ENCODE measurements at places on chromosomes 7 and 10.
A peak's percentile ranks its signal among the peaks of the same experiment; 100 is the strongest.

DNA sequence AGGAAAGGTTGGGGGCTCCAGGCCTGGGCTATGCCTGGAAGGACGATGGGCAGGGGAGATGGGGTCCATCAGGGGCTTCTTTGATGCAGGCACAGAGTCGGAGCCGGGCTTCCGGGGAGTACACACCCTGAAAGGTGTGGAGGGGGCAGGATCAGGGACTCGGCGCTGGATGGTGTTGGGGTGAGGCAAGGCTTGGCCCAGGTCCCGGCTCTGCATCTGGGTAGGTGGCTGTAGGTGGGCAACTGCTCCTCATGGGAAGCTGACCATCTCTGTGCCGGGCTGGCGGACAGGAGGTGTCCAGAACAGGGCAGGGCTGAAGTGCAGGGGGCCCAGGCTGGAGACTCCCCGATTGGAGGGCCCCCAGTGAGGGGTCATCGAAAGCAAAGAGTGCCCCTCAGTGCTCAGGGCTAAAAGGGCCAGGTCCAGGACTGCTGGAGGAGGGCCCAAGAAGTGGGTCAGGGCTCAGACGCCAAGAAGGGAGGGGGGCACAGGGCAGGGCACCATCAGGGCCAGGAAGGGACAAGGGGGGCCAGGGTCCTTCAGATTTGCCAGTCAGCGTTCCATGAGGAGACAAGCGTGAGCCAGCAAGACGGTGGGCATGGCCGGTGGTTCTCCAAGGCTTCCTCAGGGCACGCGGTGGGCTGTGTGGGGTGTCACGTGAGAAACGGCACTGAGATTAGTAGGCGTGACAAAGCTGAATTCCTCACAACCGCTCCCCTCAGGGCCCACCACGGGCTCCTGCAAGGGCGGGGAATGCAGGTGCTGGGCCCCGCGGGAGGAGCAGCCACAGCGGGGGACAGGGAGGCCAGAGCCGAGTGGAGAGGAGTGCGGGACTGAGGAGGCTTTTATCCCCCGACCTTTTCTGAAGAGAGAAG is 97.0 kb downstream of the BMS1 start:
- DNase-seq, result no peak

DNA sequence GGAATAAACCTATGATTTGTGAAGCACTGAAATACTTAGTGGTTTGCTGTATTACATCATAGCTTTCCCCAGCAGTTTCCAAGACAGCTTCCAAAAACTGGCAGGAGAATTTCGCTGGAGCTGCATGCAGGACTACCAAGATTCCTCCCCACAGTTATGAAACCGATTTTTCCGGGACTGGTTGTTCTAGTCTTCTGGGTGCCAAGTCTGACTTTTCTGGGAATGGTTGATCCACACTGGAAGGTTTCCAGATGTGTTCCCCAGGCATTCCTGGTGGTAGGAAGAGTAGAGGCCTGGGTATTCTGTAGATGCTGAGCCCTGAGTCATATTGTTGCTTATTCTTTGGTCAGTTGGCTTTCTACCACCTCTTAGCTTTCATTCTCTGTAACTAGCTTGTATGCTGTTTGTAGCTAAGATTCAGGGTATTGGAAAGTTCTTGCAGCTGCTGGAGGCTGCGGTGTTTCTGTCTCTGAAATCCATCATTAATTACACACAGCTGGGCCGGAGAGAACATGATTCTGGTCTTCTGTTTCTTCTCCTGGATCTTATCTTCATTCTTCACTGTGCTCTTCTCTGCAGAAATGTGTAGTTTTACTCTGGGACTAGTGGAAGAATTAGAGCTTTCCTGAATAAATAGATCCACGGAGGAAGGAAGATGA is 6.3 kb downstream of the ABCC2 start:
- DNase-seq, result peak; percentile 38

DNA sequence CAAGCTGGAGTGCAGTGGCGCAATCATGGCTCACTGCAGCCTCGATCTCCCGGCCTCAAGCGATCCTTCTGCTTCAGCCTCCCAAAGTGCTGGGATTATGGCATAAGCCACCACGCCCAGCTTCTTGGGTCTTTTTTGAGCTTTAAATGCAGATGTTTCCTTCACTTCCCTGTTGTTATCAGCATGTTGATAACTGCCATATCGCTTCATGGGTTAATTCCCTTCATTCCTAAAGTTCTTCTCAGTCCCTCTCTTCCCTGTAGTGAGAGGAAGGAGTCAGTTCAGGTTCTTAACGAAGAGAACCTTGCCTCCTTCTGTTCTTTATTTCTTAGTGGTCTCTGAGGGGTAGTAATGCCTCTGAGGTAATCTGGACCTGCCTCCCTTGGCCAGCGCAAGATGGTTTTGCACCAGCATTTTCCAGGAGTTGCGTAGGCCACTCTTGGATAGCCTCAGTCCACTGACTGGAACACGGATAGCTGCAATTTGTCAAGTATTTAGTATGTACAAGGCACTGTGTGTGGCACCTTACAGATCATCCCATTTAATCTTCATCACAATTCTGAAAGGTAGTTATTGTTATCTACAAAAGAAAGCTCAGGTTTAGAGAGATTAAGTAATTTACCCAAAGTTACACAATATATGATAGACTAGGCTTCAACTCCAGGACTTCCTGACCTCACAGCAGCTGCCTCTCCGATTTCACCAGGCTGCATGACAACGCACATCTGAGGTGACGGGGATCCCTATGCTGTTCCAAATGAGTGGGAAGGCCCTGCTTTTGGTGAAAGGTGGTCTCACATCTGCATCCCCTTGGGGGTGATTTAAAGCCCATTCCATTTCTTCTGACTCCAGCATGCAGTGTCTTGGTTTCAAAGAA is 60.5 kb downstream of the GATA3 start:
- no peak for DNase-seq

GRCh38 chr7:118169146-118169545 is 14.8 kb upstream of the LSM8 start:
- no peak for DNase-seq

DNA sequence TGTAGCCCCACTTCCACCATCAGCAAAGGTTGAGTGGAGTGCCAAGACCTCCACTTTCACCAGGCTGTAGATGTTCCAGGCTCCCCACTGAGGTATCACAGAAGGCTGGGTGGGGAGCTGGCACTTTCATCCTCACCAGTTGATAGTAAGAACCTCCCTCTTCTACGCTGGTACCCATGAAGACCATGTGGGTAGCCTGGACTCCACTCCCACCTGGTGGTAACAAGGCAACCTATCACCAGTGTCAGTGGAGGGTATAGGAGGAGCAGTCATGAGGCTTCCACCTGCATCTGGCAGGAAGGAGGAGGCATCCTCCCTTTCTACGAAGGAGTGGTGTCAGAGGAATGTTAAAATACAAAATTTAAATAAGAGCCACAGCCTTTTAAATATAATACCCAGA is 4.4 kb downstream of the SMIM30 start:
- no peak for DNase-seq

DNA sequence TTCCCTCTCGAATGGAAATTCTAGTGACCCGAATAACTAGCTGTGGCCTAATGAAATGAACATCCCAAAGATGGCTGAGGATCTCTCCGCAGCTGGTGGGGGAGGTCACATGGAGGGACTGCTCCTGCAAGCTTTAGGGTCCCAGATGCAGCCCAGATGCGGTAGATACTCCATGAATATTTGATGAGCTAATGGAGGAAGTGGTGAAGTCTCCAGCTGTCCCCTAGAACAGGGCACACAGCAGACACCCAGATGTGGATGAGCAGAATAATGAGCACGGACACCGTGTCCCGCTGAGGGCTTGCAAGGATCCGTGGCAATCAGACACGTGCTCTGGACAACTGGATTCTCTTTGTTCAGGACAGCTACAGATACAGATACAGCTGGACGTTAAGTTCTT is 59.2 kb downstream of the DENND2A start:
- DNase-seq, result no peak

- DNase-seq, result no peak
These were observed 117.5 kb upstream of the WNT16 start for GRCh38 chr7:121211253-121211652.

- no peak for DNase-seq
These were observed 190.7 kb downstream of the CDCA7L start for GRCh38 chr7:21754963-21755362.

- DNase-seq, result no peak
These were observed 43.5 kb downstream of the AOC1 start for GRCh38 chr7:150895809-150896208.

DNA sequence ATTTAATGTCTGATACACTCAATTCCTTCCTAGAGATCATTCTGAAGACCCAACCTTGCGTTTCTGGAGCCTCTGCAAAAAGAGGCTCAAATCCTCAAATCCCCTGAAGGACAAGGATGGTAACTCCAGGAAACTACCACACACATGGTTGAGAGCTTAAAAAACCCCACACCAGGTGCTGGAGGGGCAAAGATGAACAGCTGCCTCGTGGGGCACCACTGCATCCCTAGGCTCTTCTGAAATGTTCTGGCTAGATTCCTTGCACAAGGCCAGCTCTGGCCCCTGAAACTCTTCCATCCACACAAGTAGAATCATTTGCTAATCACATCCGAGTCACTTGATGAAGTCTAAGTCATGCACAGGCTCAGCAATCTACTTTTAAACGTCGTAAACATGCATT is 286.6 kb downstream of the ELMO1 start:
- DNase-seq, result no peak

GRCh38 chr10:117945651-117946050 is 101.1 kb downstream of the RAB11FIP2 start:
- DNase-seq, result no peak

- no peak for DNase-seq
These were observed 16.9 kb upstream of the KNDC1 start for GRCh38 chr10:133143200-133143533.

DNA sequence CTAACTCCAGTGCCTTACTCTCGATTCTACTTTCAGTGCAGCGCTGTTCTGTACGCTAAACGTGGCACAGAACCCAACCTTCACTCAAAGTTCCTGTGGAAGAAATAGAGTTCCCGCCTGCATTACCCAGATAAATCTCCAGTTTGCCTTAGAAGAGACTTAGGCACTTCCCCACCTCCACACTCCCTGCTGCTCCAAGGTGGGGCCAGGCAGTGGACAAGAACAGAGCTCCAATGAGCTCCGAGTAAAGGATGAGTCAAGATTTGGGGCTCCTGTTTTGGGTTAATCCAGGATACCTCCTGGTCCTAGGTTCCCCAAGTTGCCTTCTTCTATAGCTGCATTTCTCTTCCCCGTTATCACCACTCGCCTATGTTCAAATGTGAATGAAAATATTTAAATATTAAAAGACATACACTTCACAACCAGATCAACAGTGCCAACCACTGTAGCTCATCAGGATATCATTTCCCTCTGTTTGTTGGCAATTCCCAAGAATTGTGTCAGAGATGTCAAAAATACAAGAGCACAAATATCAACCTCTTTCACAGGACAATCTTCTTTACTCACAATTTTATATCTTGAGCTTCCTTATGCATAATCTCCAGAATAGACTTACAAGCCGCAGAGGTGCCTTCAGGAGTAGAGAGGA is 48.0 kb downstream of the MALSU1 start:
- DNase-seq, result no peak

DNA sequence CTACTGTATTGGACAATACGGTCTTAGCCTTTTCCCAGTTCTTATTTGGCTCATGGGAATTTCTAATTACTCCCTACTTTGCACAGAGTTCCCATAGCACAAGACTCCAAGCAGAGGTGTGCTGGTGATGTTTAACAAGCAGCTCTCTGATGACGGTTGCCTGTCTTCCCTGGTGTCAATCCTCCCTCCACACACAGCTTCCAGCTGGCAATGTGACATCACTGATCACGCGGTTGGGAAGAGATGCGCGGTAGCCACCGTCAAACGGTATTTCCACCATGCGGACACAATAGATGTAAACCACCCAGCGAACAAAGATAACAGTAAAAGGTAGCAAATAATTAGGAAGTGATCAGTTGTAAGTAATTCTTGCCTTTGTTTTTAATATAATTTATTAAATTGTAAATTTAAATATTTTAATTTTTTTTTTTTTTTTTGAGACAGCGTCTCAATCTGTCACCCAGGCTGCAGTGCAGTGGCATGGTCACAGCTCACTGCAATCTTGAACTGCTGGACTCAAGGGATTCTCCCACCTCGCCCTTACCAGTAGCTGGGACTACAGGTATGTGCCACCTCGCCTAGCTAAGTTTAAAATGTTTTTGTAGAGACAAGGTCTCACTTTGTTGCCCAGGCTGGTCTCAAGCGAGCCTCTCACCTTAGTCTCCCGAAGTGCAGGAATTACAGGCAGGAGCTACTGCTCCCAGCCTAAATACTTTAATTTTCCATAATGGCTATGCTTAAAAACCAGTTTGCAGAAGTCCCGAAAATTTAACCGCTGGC is 36.3 kb upstream of the IL15RA start:
- DNase-seq, result peak; percentile 14

DNA sequence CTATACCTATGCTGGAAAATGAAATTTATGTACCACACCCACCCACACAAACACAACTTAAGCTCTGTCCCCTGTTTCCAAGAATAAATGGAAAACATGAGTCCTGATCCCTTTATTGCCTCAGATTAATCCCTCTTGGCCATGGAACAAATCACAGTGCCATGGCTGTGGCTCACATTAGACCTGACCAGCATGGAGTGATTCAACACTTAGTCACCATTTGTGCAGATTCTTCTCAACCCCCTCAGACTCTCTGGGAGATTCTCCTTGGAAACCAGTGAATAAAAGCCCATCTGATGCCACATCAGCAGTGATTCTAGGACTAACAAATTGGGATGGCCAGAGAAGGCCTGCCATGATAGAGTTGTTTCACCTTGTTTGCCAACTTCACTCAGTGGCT is 204.4 kb upstream of the TMEM72 start:
- no peak for DNase-seq

DNA sequence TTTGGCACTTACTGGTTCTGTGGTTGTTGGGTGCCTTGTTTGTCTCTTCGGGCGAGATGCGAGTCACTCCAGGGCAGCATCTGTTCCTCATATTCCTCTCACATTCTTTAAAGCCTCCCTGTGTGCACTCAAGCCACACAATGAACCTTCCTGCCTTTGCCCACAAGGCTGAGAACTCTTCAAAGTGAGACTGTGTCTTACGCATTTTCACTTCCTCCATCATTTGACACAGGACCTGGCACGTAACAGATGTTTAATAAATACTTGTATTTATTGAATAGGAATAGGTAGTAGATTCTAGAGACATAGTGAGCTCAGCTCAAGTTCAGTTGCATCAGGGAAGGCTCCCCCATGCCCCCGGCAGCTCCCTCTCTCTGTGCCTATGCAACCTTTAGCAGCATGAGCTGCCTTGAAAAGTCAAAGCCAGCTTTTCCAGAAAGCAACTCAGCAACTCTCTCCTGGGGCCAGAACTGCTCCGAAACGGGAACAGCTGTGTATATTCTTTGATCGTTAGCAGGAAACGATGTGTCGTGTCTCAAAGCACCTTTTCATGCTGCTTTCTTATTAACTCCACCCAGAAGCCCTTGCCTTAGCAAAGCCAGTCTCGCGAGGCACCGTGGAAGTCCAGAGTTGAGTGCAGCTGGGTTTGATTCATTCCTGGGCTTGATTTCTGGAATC is 97.5 kb downstream of the PFKFB3 start:
- DNase-seq, result no peak

All from colonic mucosa (tissue), 4 donors.